ENCODE measurements at places on chromosomes 3 and 15.

DNA sequence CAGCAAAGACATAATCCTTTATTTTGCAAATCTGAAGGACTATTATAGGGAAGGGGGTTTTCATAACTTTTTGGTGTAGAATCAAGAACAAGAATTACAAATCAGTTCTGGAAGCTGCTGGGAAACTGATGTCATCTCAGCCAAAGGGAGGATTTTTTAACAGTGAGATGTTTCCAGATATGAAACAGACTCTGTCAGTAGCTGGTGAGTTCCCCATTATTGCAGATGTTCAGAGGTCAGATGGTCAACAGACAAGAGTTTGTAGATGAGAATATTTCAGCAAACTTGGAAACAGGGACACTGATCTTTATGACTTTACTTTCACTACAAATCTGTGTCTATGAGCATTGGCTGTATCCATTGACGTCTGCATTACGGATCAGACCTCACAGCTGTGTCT, 71.9 kb upstream of the LPP start:
- no peak for DNase-seq

GRCh38 chr3:45792516-45793172, 3.7 kb downstream of the SLC6A20 start:
- DNase-seq: no peak

GRCh38 chr3:115788921-115789470, 165.7 kb downstream of the GAP43 start:
- DNase-seq: no peak

- DNase-seq: no peak
Measured at GRCh38 chr15:69094124-69094921, 66.1 kb upstream of the GLCE start.

GRCh38 chr3:52204337-52205073, 6.5 kb downstream of the ALAS1 start:
- no peak for DNase-seq

DNA sequence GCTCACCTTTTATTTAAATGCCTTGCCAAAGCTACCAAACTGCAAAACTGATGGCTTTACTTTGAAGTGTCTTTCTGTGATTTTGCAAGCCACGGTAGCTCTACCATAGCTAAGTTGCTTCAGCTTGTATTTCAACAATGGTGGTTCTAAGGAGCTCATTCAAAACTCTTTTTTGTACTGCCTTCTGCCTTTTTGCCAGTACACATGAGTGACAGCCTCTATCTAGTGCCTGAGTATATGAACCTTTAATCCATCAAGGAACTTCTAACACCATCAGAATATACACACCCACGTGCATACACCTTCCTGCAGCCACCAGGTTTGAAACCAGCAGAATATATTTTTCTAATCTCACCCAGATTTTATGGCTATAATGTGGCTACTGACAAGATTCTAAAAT, 10.4 kb upstream of the NR2F2 start:
- no peak for DNase-seq

- no peak for DNase-seq
Measured at GRCh38 chr3:165233501-165234195, 37.5 kb upstream of the SLITRK3 start.

GRCh38 chr3:149975919-149976318, 5.2 kb upstream of the PFN2 start:
- no peak for DNase-seq

DNA sequence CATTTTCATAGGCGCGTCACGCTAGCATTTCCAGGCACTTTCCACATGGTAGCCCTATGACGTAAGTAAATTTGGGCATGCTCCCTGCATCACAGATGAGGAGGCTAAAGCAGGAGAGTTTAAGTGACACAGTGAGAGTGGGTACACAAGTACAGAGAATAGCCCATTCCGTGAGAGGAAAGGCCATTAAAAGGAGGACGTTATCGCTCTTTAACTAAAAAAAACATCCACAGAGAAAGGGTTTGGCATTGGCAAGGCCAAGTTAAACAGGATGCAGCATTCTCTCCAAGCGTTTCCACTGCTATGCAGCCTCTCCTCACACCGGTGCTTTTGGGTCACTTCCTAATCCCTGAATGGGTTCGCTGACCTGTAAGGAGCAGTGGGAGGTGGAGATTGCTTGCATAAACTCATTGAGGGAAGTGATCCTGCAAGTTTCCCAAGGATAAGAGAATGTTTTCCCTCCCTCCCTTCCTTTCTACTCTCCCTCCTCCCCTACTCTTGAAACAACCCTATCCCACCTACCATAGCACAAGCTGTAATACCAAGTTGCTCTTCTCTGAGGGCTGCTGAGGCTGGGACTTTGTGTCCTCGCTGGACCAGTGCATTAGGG, 147.7 kb downstream of the VGLL4 start:
- no peak for DNase-seq

- DNase-seq: no peak
Measured at GRCh38 chr3:22474706-22475445, 723.9 kb upstream of the ZNF385D start.

GRCh38 chr15:63481105-63481810, 23.1 kb upstream of the USP3 start:
- DNase-seq: no peak

GRCh38 chr3:39088456-39088855, 19.0 kb downstream of the GORASP1 start:
- no peak for DNase-seq

GRCh38 chr15:33028495-33028894, 166.0 kb downstream of the FMN1 start:
- no peak for DNase-seq

- DNase-seq: no peak
Measured at GRCh38 chr15:74264081-74264501, 28.0 kb downstream of the CCDC33 start.

DNA sequence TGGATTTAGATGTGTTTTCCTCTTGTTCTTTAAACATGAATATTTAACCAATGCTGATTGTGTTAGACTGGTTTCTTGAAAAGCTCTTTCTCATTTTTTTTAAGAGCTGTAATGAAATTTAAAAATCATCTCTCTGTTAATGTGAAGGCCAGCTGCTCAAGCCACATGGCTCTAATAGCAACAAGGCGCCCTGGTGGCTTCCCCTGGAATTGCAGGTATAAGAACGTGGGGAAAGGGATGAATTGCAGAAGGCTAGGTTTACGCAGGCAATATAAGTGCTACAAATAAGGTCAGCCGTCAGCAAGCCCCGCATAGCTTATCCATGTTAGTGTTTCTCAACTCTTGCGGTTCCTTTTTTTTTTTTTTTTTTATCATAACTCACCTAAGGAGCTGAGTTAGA, 108.5 kb downstream of the SAMMSON start:
- no peak for DNase-seq

DNA sequence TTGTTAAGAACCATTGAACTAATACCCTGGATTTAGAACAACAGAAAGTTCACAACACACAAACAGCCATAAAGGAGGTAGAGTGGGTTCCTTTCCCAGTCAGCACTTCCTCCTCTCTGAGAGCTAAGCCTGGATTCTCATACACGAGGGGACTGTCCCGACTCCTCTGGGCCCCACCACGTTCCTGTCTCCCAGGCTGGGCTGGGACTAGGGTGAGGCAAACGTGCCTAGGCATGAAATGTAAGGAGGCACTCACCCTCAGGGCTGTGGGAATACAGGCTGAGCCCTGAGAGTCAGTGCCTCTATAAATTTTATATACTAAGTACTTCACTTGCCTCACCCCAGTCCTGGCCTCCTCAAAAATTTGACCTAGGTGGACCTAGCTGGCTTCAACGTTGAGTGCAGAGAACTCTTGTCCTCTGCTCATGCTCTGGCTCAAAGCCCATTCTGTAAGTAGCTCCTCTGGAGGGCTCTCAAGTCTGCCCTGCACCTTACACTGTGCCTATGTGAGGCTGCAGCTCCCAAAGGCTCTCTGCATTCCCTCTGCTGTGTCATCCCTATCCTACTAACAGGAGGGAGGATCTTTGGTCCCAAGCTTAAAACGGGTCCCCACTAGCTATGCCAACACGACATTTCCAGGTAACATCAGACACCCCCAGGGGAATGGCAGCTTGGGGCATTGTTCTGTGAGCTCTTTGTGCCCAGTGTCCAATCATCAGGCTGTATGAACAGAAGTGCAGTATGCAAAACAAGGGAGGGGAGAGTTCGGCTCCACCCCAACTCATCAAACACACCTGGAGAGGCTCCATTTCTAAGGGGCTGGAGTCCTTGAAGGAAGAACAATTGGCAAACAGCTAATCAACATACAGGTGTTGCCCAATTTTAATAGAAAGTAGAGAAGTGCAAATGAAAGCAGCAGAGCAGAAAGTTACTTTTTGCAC, 233.2 kb downstream of the RPLP1 start:
- no peak for DNase-seq

DNA sequence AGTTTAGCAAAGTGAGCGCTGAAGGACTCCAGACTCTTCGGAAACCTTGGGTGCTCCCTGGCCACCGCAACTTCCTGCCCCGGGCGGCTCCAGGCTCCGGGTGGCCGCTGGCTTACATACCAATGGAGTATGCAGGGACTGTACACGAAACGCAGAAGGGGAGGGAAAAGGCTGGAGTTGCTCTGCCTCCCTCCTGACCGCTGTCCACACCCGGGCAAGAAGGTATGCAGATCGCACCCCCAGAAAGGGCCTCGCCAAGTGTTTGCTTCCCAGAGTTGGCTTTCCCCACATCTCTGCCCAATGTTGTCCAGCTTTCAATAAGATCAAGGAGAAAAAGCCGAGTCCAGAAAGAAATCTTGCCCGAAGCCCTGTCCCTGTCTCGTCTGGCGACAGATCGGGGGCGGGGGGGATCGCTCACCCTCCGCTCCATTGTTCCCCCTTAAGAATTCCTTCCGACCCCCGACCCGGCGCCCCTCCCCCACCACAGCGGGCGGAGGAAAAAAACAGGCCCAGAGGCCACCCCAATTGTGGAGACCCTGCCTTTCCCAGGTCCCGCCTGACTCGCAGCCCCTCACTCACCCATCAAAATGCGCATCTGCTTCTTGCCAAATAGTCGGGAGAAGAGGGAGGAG, 533 bp downstream of the ARF4 start:
- peak; percentile 52 for DNase-seq

DNA sequence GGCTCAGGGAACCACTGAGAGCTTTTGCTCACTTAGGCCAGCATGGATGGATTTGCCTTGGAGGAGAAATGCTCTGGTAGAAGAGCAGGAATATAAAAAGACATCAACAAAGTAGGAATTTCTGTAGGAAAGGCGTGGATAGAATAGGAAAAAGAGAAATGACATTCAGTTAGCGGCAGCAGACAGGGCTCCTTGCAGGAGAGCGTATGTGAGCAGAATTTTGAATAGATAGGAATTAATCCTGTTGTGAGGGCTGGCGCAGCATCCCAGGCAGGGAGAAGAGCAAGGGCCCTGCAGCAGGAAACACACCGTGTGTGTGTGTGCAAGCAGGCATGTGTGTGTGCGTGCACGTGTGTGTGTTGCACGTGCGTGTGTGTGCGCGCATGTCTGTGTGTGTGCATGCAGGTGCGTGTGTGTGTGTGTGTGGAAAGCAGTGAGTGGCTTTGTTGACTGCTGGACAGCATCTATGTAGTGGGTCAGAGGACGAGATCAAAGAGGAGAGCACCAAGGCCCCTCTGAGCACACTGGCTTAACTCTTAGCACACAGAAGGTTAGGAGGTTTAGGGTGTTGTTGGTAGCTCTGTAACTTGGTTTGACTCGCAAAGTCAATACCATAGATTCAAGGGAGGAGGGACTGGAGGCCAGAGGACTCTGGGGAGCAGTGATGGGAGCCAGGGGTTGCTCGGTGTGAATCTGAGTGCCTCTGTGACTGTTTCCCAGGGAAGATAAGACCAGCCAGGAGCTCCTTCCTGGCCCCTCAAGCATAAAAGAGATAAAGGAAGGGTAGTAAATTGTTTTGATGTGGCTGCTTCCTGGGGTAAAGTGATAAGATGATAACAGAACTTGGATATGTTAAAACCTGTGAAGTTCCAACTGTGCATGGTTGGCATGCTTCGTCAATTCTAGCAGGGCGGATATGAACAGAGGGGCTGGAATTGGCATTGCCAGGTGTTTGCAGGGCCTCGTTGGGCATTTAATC, 639.5 kb downstream of the NR2F2 start:
- no peak for DNase-seq

DNA sequence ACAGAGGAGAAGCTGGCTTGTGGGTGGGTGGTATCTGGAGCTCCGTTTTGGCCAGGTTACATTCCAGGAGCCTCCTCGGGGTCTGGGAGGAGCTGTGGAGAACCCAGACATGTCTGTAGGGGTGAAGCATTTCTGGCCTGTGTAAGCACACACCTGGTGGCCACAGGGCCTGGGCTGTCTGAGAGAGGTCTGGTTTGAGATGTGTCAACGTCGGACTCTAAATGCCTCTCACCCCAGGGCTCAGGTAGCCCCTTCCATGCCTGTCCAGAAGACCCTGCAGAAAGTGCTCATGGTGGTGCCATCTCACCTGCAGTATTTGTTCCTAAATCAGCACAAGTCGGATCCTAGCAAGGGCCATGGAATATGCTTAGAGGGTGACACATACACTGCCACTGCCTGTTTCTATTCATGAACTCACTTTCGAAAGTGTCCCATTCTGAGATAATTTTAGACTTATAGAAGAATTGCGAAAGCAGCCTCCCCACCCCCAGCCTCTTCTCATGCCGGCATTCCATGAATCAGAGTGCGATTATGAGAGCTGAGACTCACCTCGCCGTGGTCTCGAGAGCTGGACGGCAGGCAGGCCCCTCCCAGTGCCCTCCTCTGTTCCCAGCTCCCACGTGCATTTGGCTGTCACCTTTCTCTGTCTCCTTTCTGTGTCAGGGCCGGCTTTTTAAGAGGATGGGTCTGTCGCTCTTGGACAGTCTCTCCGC, 63.7 kb downstream of the KLF15 start:
- DNase-seq: no peak

GRCh38 chr3:123287051-123287961, 85.6 kb downstream of the SEC22A start:
- DNase-seq: no peak

GRCh38 chr15:101675796-101676582, 23.8 kb upstream of the TM2D3 start:
- DNase-seq: no peak

GRCh38 chr3:168648321-168648720, 552.6 kb upstream of the GOLIM4 start:
- no peak for DNase-seq

- DNase-seq: no peak
Measured at GRCh38 chr3:19877656-19878055, 56.4 kb downstream of the EFHB start.

- DNase-seq: no peak
Measured at GRCh38 chr3:184284696-184285095, 8.9 kb downstream of the ECE2 start.

DNA sequence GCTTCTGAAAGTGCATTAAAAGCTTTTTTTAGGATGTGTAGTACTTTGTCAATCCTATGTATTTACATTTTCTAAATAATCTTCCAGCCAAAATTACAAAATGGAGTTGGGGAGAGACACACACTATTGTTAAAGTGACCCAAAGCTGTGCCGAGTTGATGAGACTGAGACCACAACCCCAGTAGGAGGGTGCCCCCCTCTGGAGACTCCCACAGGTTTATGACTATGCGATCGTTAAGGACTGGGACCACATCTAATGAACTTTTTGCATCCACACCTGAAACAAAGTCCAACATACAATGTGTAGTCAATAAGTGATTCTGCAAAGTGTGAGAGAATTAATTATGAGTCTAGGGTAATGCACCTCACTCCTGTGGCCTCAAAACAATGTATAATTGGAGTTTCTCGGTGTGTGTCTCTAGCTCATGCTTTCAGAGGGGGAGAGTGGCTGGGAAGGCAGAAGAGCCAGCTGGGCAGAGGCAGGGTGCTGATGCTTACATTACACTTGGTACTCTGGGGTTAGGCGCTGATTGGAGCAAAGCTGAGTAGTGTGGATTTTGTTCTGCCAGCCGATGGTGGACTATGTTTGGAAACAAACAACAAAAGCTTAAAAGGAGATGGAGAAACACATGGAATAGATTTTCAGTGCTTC, 102.8 kb downstream of the KCNH8 start:
- DNase-seq: no peak

GRCh38 chr15:78241017-78241416, 6.7 kb upstream of the ACSBG1 start:
- DNase-seq: peak; percentile 71

Measured in activated effector memory CD4-positive, alpha-beta T cell treated with Interleukin-2 at 50 U/mL for 16 hours (primary cell).